ENCODE measurements at places on chromosomes 1 and 21. TPM values are rescaled to one million over a fixed set of nuclear protein-coding genes. Genes with fewer than 3 reads are reported as not detected.

DNA sequence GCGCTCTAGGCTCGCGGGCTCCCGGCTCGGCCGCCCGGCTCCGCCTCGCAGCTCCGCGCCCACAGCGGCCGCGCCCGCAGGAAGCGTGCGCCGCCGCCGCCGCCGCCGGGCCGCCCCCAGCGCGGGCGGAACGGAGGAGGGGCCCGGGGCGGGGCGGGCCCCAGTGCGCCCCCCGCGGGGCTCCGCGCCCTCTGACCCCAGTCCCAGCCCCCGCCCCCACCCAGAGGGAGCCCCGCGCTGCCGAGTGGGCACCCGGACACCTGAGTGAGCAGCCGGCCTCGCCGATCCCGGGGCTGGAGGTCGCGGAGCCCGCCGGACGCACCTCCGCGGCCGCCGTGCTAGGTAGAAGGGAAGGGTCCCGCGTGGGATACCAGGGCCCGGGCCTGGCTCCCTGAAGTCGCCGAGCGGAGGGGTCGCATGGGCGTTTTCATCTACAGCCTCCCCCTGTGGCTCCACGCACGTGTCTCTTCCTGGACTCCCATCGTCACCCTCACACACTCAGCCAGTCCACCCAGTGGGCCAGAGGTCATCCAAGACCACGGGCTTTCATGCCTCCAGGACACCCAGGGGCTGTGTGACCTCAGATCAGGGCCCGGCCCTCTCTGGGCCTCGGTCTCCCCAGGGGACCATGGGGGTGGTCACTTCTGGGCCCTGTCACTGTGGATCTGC lies at the start of gene SDC3:
TSS of gene SDC3 (minus strand) at position 63 of the 669 bp plus-strand sequence. CDS start 172 bp downstream, outside the sequence.
- no peak for DNase-seq

DNA sequence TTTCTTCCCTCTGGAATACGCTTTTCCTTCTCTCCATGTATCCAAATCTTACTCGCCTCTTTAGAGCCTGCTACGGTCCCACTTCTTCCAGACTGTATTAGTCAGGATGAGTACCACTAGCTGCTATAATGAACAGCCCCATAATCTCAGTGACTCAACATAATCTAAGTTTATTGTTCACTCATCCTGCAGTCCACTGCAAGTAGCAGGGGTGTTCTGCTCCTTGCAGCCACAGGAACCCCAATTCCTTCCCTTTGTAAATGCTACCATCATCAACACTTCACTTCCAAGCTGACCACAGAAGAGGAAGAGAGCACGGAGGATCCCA lies 18.1 kb upstream of the LDLRAP1 start:
- no peak for DNase-seq

GRCh38 chr1:194813096-194813495 lies 1626.7 kb upstream of the B3GALT2 start:
- no peak for DNase-seq

ABCA4 gene
- 7.7 TPM for polyA plus RNA-seq

- no peak for DNase-seq
Observed at GRCh38 chr1:71787699-71788098, 494.6 kb downstream of the NEGR1 start.

- DNase-seq: no peak
Observed at GRCh38 chr1:82555501-82555900, 754.8 kb downstream of the ADGRL2 start.

DNA sequence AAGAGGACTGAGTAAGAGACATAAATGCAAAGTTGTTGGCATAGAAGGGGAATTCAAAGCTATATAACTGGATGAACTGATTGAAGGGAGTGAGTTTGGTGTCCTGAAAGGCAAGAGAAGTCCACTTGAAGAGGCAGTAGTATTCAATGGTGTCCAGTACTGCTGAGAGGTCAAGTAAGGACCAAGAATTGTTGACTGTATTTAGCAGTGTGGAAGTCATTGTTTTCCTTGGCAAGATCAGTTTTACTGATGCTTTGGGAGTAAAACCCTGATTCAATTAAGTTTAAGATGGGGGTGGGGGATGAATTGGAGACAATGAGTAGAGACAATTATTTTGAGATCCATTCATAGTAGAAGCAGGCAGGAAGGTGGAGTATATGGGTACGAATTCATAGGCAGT lies 5.8 kb upstream of the LRRC8D start:
- DNase-seq: no peak

FLG gene
- polyA plus RNA-seq: 2.3 TPM

MPL gene
- polyA plus RNA-seq: 0.11 TPM

PTGFRN gene
- 55.5 TPM for polyA plus RNA-seq

KRTAP13-2 gene
- not detected for polyA plus RNA-seq

GRCh38 chr1:206823727-206824126 lies 41.7 kb upstream of the IL20 start:
- no peak for DNase-seq

CR1L gene
- polyA plus RNA-seq: 0.96 TPM

DNA sequence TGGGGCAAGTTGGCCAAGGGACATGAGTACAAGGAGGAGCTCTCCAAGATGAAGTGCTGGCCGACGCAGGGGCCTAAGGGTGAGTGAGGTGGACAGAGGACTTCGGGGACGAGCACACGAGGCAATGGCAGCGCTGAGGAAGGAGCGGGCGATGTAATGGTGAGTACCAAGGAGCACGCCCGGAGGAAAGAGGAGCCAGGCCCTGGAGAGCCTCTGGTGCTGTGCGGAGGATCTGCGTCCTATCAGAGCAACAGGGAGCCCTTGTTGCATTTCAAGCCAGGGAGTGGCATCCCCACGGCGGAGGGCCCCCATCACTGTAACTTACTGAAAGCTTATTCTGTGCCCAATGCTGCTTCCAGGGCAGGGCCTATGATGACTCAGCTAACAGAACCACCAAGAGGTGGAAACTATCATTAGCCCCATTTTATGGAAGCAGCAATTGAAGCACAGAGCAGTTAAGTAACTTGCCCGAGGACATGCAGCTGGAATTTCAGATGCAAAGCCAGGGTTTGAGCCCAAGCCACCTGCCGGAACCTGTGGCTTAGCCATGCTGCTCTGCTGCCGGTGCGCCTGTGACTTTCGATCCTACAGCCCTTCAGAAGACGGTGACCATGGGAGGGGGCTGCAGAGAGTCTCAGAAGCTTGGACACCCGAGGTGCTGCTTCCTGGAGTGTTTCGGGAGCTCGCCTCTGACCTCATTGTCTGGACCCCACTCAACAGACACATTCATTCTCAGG lies 17.6 kb upstream of the AJAP1 start:
- DNase-seq: no peak

GRCh38 chr1:228487336-228488124 lies at the start of gene RNF187:
TSS of gene RNF187 (plus strand) at chr1:228487382.
- DNase-seq: no peak

TPTE gene
- 0.03 TPM for polyA plus RNA-seq

TIAM1 gene
- polyA plus RNA-seq: 15.4 TPM

GRCh38 chr21:27423906-27424595 lies 457.2 kb upstream of the ADAMTS5 start:
- no peak for DNase-seq

- DNase-seq: no peak
Observed at GRCh38 chr1:185652348-185652747, 81.8 kb upstream of the HMCN1 start.

DNA sequence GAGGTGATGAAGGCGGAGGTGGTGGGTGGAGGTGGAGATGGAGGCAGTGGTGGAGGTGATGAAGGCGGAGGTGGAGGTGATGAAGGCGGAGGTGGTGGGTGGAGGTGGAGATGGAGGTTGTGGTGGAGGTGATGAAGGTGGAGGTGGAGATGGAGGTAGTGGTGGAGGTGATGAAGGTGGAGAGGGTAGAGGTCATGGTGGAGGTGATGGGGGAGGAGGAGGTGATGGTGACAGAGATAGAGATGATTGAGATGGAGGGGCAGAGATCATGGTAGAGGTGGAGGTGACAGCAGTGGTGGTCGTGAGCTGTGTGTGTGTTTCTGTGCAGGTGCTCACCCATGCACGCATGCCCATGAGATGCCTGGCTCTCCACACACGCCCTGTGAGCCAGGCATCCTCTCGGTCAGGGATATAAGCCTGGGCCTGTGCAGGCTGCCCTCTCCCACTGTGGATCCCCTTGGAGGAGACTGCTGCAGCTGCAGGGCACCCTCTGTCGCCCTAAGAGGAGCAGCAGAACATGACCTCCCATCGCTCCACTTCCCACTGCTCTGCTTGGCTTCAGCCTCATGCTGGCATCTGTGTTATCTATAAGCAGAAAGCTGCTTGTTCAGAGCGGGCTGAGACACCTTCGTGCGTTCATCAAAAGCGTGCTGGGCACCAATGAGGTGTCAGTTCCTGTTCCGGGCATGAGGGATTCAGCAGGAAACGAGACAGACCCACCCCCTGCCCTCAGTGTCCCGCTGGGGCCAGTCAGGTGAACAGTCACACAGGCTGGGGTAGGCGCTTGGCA lies 20.5 kb upstream of the NPHP4 start:
- no peak for DNase-seq

GRCh38 chr1:157782931-157783330 lies 6.0 kb upstream of the FCRL2 start:
- DNase-seq: no peak

- no peak for DNase-seq
Observed at GRCh38 chr1:115363171-115363570, 25.1 kb upstream of the NGF start.

AMY1A gene
- not detected for polyA plus RNA-seq

TMPRSS15 gene
- 0.67 TPM for polyA plus RNA-seq

GRCh38 chr1:170388489-170388888 lies 143.5 kb upstream of the GORAB start:
- DNase-seq: no peak

MMP23B gene
- polyA plus RNA-seq: 19.1 TPM

GRCh38 chr1:156995412-156995811 lies 50.1 kb downstream of the ARHGEF11 start:
- no peak for DNase-seq
